ENCODE measurements at places on chromosomes 1 and 21. TPM values are rescaled to one million over a fixed set of nuclear protein-coding genes. Genes with fewer than 3 reads are reported as not detected.

DNA sequence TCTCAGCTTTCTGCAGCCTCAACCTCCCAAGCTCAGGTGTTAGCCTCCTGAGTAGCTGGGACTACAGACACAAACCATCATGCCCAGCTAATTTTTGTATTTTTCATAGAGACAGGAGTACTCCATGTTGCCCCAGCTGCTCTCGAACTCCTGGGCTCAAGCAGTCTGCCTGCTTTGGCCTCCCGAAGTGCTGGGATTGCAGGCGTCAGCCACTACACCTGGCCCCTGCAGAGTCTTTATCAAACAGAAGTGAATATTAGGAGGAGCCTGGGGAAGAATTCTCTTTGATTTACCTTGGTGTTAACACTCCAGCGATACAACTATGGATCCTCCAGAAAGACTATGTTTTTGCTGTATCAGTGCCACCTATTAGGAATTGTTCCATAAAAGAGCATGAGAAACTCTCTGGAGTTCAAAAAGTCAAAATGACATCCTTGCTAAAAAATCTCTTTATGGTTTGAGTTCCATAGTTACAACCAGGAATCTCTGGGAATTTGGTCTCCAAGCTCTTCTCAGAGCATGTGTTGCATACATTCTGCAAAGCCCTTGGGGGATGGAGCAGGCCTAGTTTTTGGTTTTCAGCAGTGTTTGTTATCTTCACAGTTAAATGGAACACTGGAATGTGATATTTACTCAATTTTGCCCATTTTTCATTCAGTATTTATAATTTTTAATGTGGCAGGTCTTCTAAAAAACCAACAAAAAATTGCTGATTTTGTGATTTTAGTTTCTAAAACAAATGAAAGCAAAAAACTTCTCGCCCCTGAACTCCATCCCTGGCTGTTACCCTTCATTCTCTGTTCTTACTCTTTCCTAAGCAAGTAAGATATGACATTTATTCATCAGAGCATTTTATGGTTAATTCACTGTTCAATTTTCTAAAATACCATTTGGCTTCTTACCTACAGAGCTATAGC is 77.3 kb downstream of the OLFML2B start:
- no peak for DNase-seq
- no peaks in the 10 kb centered on the region for H3K4me1 ChIP-seq
- H3K27ac ChIP-seq = no peak overlapping the region
- no peaks in the 10 kb centered on the region for H3K27me3 ChIP-seq
- H3K36me3 ChIP-seq = peaks cover 54% of the 10 kb centered on the region
- no peak overlapping the region for H3K4me3 ChIP-seq

- no peak overlapping the region for H3K4me3 ChIP-seq
- no peak for DNase-seq
- no peaks in the 10 kb centered on the region for H3K4me1 ChIP-seq
- no peak overlapping the region for H3K27ac ChIP-seq
- no peaks in the 10 kb centered on the region for H3K36me3 ChIP-seq
- H3K27me3 ChIP-seq = no peaks in the 10 kb centered on the region
These were observed 1544.1 kb downstream of the PLA2G4A start for GRCh38 chr1:188372821-188373220.

- no peak overlapping the region for H3K27ac ChIP-seq
- no peak overlapping the region for H3K4me3 ChIP-seq
- H3K4me1 ChIP-seq = peaks cover 5% of the 10 kb centered on the region
- no peaks in the 10 kb centered on the region for H3K36me3 ChIP-seq
These were observed 7.8 kb downstream of the IRF6 start for GRCh38 chr1:209797978-209798639.

- no peaks in the 10 kb centered on the region for H3K27me3 ChIP-seq
- no peak overlapping the region for H3K27ac ChIP-seq
- H3K4me1 ChIP-seq = peaks cover 6% of the 10 kb centered on the region
- DNase-seq = no peak
These were observed 41.8 kb downstream of the GATAD2B start for GRCh38 chr1:153880962-153881361.

The NBPF3 gene
- total RNA-seq = 4.3 TPM

The FAM151A gene
- total RNA-seq = not detected

The FAM177B gene
- not detected for total RNA-seq
